ENCODE measurements at places on chromosomes 16 and 17.
A peak's percentile ranks its signal among the peaks of the same experiment; 100 is the strongest.

DNA sequence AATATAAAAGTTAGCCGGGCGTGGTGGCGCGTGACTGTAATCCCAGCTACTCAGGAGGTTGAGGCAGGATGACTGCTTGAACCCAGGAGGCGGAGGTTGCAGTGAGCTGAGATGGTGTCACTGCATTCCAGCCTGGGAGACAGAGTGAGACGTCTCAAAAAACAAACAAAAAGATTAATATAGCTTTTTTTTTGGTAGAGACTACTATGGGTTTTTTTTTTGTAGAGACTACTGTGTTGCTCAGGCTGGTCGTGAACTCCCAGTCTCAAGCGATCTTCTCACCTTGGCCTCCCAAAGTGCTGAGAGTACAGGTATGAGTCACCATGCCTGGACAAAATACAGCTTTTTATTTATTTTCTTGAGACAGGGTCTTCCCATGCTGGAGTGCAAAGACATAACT, 20.2 kb downstream of the ZNRF1 start:
- no peak for DNase-seq

- DNase-seq = no peak
Measured at GRCh38 chr17:72487731-72488494, 367.1 kb downstream of the SOX9 start.

- DNase-seq = no peak
Measured at GRCh38 chr16:14088155-14088753, 17.1 kb downstream of the MRTFB start.

GRCh38 chr16:29148867-29149272, 164.0 kb downstream of the LAT start:
- peak; percentile 38 for DNase-seq

- peak; percentile 27 for DNase-seq
Measured at GRCh38 chr17:65750631-65751115, 189.2 kb upstream of the AXIN2 start.

GRCh38 chr16:87543436-87544191, 50.8 kb upstream of the ZCCHC14 start:
- no peak for DNase-seq

DNA sequence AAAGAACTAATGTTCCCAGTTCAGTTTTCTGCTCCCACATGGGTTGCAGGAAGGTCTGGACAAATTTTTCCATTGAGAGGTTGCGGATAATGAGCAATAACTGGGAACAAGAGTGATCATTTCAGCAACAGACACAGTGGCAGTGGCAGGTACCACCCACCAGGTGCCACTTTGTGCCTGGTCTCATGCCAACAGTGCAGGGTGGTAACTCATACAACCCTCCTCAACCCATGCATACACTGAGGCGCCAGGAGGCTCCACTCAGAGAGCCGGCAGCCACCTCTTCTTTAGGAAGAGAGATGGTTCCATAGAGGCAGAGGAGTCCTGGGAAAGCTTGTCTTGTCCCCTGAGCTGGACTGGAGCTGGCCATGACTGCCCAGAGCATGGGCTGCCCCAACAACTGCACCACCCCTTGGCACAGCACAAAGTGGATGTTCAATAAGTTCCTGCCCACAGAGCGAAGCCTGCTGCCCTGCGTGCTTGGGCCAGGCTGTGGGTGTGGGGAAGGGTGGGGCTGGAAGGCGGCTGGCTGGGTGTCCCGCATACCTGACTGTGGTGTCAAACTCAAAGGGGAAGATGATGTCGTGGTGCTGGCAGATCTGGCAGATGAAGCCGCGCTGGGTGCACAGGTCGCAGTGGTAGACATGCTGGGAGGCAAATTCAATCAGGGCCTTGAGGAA, 6.4 kb upstream of the ARHGAP27 start:
- no peak for DNase-seq

DNA sequence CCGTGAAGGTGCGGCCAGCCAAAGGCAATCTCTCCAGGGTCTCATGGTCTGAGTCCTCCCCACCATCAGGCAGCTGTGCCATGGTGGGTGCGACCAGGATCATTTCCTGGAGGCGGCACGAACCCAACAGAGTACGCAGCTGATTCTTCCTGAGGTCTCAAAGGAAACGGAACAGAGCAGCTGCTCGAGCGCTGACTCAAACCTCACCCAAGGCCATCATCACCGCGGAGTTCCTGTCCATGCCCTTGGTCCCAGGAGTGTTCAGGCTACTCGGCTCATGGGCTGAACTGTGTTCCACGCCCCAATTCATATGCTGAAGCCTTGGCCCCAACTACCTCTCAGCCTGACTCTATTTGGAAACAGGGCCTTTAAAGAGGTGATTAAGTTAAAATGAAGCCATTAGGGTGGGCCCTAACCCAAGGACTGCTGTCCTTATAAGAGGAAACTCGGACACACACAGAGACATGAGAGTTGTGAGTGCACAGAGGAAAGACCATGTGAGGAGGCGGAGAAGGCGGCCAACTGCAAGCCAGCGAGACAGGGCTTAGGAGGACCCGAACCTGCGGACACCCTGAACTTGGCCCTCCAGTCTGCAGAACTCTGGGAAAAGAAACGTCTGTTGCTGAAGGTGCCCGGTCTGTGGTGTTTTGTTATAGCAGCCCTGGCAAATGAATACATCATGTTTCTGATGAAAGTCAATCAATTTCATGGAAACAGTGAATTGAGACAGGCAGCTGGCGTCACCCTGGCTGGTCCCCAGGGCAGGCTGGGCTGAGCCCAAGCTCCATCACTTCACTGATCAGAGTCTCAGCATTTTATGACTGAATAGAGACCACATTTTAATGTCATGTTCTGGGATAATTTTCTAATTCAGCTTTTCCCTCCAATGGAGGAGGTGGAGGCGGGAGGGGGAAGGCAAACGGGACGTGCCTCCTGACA, 13.7 kb downstream of the MXRA7 start:
- no peak for DNase-seq

- DNase-seq = no peak
Measured at GRCh38 chr16:64730261-64730660, 391.6 kb downstream of the CDH11 start.

DNA sequence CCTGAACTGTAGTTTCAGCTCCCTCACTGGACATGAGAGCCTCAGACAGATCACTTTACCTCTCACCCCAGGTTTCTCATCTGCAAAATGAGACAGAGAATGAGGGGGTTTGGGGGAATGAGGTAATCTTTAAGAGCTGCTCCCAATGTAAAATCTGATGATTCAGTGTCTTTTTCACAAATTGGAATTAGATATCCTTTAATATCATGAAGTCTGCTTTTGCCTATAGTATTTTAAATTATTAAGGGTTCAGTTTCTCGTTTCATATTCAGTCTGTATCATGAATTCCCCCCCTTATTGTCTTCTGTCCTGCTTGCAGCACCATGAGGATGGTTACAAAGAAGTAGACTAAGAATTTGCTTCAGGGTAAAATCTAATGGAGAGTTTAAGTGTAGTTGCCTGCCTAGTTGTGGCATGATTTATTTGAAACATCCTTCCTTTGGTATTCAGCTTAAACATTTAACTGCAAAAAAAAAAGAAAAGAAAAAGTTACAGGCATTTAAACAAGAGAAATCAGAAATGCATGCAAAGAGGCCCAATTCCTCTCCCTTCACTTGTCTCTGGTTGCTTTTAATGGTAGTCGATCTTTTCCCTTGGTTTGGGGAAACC, 77.3 kb downstream of the WNT3 start:
- DNase-seq = no peak

GRCh38 chr17:33438139-33438538, 145.0 kb upstream of the ASIC2 start:
- no peak for DNase-seq

DNA sequence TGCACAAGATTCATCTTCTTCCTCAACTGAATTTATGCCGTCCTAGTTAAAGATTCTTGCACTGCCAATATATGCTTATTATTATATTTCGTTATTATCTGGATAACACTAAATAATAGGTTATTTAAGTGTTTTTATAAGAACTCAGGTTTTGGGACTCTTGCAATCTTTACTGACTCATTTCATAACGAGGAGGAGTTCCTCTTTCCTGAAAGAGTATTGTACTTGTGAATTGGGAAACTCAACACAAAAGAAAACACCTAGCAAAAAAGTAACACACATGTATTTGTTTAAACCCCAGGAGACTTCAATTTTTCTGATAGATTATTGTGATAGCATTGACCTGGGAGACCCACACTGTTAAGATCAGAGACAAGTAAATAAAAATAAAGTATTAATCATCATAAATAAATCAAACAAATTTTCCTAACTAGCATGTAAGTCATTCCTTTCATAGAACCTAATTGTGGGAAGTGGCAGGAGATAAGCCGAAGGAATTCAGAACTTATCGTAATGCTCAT, 505.8 kb downstream of the KCNJ2 start:
- DNase-seq = no peak

DNA sequence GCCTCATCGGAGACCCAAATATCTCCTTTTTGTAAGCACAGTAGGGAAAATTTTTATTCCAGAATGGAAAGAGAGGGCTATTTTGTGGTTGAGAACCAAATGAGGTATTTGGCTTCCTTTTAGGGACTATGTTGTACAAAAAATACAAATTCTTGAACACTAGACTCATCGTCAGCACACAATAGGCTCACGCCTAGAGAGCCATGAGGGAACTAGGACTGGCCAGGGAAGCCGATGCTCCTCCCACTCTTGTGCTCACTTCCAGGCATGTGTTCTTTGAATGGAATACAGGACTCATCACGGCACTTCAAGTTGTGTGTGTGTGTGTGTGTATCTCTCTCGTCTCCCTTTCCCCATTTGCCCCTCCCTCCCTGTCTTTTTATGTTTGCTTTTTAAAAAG, 17.8 kb upstream of the BLMH start:
- DNase-seq = no peak

- peak; percentile 56 for DNase-seq
Measured at GRCh38 chr17:65294181-65294719, 157.1 kb downstream of the RGS9 start.

GRCh38 chr16:69474408-69474807, 50.0 kb downstream of the CYB5B start:
- DNase-seq = no peak

GRCh38 chr17:2138318-2138717, 83.4 kb downstream of the HIC1 start:
- DNase-seq = no peak

- no peak for DNase-seq
Measured at GRCh38 chr17:27975146-27976011, 67.1 kb upstream of the NLK start.

GRCh38 chr16:68370581-68371275, 59.9 kb downstream of the PRMT7 start:
- DNase-seq = no peak

- peak; percentile 73 for DNase-seq
Measured at GRCh38 chr17:17496189-17497064, at the start of gene RASD1. RASD1 (minus strand) TSS chr17:17496395; CDS start chr17:17496181, 214 bp downstream.

GRCh38 chr16:73172241-73172972, 124.5 kb upstream of the ZFHX3 start:
- no peak for DNase-seq

DNA sequence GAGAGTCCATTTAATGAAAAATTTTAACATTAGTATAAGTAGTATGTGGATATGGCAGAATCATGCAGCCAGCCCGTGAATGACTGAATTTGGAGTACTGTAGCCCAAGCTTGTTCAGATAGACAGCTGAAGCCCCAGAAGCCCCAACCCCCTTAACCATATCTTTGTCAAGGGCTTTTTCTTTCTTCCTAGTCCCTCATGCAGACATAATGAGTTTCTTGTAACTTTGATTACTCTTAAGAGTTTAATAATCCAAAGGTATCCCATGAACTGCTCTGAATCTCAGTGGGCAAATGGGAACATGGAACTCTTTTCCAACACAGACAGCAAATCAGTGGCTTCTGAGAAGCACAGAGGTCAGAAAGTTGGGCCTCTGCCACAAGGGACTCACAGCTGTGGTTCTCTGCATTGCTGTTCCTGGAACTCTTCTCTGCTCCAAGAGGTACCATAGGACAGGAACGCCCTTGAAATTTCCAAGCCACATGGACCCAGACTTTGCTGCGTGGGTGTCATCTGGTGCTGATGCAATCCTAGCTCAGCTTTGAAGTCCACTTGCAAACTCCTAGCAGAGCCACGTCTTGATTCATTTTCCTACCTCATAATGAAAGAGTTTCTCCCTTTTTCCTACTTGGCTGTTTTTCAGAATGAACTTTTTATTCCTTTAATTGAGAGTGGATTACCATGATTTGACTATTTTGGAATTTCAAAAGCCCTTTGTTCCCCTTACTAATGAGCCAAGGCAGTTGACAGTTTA, 18.1 kb downstream of the LYRM1 start:
- no peak for DNase-seq

DNA sequence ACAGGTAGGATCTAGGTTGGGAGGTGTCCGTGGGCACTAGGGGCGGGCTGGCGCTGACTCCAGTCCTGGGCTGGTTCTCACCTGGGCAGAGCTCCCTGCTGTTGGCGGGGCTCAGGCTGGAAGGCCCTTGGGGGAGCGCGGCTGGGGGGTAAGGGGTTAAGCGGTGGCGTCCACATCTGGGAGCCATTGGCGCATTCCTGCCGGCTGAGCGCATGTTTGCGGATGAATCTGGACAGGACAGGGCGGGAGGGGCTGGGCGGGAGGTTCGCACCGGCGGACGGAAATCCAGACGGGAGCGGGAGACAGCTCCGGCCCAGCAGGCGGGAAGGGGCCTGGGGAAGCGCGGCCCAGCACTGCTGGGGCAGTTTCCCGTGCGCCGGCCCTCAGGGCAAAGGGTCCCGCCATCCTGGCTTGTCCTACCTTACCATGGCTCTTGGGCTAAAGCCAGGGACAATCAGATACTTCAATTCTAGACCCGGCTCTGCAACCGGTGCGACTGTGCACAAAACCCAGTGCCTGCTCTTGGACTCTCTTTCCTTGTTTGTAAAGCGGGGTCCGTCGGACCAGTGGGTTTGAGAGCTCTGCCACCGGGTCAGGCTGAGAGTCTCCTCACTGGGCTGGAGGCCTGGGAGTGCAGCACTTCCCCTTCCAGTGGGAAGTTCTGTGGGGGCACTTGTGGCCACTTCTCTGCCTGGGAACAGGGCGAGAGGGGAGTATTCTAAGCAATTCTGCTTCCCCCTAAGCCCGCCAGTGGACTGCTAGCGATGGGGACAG, 7.8 kb downstream of the RARA start:
- DNase-seq = no peak

- no peak for DNase-seq
Measured at GRCh38 chr16:20510323-20510722, 59.0 kb downstream of the ACSM2A start.

GRCh38 chr16:10338426-10338825, 47.4 kb upstream of the ATF7IP2 start:
- no peak for DNase-seq

- DNase-seq = peak; percentile 90
Measured at GRCh38 chr17:14308965-14309879, 8.3 kb downstream of the HS3ST3B1 start.

GRCh38 chr17:50139950-50140885, 10.3 kb upstream of the SAMD14 start:
- DNase-seq = peak; percentile 81

GRCh38 chr17:36507266-36507665, 20.8 kb downstream of the ZNHIT3 start:
- no peak for DNase-seq

DNA sequence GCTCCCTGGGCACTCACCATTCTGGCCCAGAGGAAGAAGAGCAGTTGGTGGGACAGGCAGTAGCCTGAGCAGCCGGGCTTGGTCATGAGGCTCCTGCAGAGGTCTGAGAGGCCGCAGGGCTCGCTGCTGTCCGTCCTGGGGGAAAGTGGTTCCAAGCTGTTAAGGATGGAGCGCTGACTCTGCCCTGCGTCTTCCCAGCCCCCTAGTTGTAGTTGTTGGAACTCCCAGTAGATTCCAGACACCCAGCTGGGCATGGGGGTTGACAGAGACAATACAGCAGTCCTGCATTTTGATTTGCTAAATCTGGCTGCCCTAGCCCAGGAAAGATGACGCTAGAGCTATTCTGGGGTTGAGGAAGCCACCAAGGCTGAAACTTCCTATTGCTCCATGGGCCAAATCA, 7.3 kb downstream of the C16orf89 start:
- no peak for DNase-seq

GRCh38 chr16:27149986-27150385, 53.3 kb upstream of the KDM8 start:
- no peak for DNase-seq
